T-cell (primary cell): ENCODE measurements at places on chromosomes 16 and 17.

- DNase-seq = no peak
Measured at GRCh38 chr16:49096176-49096945, 185.3 kb downstream of the CBLN1 start.

DNA sequence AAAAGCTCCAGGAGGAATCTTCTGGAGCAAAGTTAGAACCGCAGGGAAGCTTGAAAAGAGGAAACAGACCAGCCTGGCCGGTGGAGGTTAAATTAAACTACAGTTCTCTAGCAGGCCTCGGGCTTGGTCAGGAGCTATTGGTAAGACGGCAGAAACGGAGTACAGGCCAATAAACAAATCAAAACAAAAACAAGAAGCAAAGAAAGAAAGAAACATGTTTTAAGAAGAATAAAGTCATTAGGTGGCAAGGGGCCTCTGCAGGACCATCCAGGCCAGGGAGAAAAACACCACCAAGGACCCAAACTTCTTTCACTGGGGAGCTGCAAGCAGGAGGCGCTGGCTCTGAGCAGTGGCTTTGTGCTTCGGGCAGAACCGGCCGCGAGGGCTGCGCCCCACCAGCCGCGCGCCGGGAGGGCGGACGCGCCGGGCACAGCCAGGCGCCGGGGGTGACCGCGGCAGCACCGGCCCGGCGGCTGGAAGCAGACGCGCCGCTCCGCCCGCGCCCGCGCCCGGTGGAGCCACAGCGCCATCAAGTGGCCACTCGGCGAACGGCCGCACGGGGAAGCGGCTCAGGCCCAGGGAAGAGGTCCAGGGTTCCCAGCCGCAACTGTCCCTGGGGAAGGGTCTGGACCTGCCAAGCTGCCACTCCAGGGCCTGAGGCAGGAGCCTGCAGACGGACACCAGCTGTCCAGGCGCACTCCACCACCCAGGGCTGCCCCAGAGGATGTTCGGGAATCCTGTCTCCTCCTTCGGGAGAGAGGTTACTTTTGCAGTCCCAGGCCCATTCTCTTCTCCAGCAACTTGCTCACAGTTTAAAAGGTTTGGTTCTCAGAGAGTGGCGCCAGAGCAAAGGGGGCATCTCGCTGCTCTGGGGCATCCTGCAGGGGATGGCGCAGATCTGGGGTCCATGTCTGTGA, 419.4 kb downstream of the SOX9 start:
- DNase-seq = peak; percentile 12

DNA sequence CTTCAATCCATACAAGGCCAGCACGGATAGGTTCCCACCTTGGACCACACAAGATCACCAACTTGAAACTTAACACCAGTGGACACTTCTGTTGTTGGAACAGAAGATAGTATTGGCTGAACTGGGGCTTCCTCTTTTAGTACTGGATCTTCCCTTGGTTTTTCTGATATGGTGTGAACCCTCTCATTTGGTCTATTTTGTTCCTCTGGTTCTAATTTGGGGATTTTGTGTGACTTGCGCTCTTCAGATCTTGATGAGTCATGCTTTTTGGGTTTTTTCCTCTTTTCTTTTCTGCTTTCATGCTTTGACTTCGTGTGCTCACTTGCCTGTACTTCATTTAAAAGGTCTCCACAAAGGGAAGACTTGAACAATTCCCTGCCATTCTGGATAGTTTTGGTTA, 39.0 kb downstream of the SOST start:
- no peak for DNase-seq

- DNase-seq = no peak
Measured at GRCh38 chr17:3543453-3543852, 14.2 kb downstream of the TRPV3 start.

- peak; percentile 27 for DNase-seq
Measured at GRCh38 chr16:69563605-69564580, 1.9 kb upstream of the NFAT5 start.

- DNase-seq = no peak
Measured at GRCh38 chr16:2914233-2914632, 2.5 kb downstream of the FLYWCH1 start.

DNA sequence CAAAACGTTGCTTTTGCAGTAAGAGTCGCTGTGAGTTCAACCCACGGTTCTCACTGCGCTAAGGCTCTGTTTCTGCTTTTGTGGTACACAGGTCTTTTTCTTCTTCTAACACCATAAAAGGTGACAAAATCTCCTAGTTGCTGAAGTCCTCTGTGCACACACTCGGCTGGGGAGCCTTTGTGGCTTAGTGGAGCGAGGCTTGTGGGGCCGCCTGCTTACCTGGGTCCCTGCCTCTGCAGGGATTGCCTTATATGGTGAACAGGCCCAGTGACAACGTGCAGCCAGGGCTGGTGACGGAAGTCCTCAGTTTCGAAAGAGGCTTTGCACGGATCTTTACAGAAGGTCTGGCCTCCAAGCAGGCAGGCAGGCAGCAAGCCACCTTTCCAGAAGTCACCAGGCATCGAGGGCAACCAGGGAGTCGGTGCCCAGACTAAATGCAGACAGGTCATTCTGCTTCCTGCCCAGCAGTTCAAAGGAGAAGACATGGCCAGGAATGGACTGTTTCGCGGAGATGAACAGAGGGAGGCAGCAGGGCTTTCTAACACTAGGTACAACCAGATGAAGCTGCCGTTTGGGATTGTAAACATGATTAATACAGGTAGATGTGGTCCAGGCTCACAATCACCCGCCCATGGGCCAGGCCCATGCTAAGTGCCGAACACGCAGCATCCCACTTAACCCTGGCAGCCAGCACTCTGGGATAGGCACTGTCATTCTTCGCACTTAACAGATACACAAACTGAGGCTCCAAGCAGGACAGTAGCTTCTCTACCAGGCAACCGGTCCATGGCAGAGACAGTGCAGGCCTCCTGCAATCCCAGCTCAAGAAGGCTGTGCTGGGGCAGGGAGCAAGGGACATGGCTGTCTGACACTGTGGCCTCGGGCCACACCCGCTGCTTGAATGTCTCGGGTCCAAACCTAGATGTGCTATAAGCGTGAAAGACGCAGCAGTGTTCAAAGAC, 10.7 kb upstream of the MEAK7 start:
- peak; percentile 71 for DNase-seq

- no peak for DNase-seq
Measured at GRCh38 chr16:5070431-5071186, 1.0 kb upstream of the ALG1 start.

DNA sequence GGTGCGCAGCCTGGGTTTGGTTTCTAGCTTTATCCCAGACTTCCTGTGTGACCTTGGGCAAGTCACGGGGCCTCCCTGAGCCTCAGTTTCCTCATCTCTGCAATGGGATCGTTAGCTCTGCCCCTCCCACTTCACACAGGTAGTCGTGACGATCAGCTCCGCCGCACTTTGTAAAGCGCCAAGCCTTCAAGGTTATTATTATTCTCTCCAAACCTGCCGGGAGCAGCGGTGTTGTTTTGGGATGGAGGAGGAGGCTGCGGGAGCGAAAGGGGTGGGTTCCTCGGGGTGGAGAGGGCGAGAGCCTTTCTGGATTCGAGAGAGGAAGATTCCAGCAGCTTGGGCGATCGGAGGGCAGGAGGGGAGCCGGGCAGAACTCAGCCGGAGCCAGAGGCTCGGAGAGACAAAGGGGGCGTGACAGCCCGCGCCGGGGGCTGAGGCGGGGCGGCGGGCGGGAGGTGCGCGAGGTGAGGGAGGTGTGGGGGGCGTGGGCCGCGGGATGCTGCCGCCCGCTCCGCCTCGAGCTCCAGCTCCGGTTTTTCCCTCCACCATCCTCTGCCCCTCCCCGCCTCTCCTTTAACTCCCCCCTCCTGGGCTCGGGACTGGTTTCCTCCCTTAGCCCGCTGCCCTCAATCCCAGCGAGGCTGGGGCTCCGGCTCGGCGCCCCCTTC, at the start of gene EFNB3:
EFNB3 (plus strand) TSS at position 602 of the 668 bp plus-strand sequence. CDS start 397 bp downstream, outside the sequence.
- DNase-seq = no peak

DNA sequence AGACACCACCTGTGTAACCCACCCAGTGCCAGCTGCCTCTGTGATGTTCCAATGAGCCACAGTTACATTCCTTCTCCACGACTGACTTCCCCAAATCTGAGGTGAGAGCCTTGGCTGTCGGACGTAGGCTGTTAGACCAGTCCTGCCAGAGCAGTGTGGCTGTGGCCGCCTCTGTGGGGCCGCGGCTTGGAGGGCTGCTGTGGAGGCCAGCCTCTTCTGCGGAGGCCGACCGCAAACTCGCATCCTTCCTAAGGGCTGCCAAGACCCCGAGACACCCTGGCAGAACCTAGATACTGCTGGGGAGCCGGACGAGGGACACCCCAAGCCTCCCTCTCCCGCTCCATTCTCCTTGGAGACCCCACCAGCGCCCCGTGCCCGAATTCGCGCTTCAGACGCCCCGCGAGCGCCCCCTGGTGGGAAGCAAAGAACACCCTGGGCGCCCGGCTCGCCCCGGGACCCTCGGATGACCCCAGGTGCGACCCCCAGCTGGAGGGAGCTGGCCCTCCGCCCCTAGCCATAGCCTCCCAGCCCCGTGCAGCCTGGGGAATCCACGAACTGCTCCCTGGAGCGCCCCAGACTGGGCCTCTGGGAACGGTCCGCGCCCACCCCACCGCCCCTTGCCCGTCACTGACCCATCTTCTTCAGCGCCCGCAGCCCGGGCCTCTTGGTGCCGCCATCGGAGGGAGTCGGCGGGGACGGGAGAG, 547 bp downstream of the PLCD3 start:
- no peak for DNase-seq

GRCh38 chr17:71866095-71866494, 254.7 kb upstream of the SOX9 start:
- DNase-seq = no peak

GRCh38 chr16:60087530-60087929, 1353.4 kb upstream of the GOT2 start:
- DNase-seq = no peak

- DNase-seq = peak; percentile 78
Measured at GRCh38 chr17:79400989-79401703, 209.7 kb downstream of the RBFOX3 start.

DNA sequence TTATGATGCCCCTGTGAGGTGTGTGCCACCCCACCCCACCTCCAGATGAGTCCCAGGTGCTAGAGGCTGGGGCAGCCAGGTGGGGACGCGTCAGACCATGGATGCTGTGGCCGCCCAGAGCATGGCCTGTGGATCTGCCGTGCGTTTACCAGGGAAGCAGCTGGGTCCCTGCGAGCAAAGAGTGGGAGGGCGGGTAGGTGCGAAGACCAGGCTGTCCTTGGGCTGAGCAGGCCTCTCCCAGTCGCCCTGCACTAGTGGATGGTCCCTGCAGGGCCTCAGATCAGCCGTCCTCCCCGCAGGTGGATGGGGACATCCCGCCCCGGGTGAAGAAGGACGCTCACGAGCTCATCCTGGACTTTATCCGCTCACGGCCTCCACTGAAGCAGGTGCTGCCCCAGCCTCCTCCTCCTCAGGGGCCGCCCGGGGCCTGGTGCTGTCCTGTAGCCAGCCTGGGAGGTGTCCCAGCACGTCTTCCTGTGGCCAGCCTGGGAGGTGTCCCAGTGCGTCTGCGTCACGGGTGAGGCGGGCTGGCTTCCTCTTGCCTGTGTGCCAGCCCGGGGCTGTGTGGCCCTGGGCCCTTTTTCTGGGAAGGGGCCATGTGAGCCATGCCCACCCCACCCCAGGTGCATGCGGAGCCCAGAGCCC, 18.0 kb upstream of the TCF25 start:
- no peak for DNase-seq

- DNase-seq = no peak
Measured at GRCh38 chr16:72367851-72368250, 195.9 kb upstream of the PMFBP1 start.

DNA sequence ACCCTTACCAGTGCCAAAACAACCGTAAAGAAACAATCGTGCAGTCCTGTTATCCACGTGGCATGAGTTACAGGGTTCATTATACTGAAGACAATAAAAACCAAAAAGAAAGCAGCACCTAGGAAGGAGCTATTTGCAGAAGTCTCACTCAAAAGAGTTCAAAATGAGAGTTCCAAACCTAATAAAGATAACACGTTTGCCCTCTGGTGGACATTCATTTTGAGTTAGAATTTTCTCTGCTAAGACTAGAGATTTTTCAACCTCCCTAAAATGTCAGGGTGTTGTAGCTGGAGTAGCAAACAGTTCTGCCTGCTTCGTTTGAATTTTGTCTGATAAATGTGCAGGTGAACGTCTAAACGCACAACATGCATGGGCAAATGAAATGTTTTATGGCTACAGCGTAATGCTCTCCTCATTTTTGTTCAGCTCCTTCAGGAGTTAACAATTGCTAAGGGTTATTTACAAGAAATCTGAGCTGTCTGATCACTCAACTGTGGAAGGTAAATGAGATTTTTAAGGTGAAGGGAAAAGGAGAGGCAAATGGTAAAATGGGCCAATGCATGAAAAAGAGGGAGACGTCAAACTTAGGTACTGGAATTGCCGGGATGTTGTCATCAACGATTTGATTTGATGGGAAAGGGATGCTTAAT, 1067.9 kb upstream of the EEF2KMT start:
- DNase-seq = no peak

- DNase-seq = no peak
Measured at GRCh38 chr16:86554599-86554916, 477 bp downstream of the MTHFSD start.

DNA sequence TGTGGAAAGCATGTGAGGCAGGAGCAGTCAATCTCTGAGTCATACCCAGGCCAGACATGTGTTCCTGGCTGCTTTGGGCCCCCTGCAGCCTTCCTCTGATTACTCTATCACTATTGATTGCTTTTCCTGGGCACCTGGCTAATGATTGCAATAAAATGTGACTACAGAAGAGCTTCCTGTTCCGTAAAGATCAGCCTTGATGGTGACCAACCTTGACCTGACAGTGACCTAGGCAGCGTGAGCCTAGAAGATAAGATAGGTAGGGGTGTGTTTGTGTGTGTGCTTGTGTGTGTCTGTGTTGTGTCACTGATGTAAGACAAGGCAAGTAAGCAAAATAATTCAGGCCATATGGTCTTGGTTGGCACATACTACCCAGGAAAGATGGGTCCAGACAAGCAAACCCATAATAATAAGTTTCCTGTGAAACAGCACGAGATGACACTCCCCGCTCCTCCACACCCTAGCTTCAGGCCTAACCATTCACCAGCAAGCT, 367.7 kb upstream of the CDH11 start:
- DNase-seq = no peak

DNA sequence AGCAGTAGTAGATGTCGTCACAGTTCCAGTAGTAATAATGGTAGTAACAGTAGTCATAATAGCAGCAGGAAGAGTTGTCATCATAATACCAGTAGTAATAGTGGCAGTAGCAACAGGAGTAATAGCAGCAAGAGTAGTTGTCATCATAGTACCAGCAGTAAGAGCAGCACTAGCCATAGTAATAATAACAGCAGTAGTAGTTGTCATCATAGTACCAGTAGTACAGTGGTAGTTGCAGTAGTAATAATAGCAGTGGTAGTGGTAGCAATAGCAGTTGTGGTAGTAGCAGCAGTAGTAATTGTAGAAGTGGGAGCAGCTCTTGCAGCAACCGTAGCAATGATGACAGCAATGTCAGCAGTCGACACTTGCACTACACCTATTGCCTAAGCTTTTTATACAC, 502.8 kb downstream of the HS3ST4 start:
- no peak for DNase-seq

- DNase-seq = no peak
Measured at GRCh38 chr16:68943961-68944360, 100.6 kb downstream of the TANGO6 start.

- no peak for DNase-seq
Measured at GRCh38 chr17:65519462-65519861, 42.0 kb downstream of the AXIN2 start.

- no peak for DNase-seq
Measured at GRCh38 chr17:67067571-67068482, 23.5 kb downstream of the CACNG1 start.

- no peak for DNase-seq
Measured at GRCh38 chr16:87926246-87927194, 9.8 kb downstream of the CA5A start.

- no peak for DNase-seq
Measured at GRCh38 chr17:52147872-52148271, 10.6 kb downstream of the CA10 start.
